ENCODE measurements at places on chromosomes 16 and 17.

- no peak for DNase-seq
These were observed 24.2 kb downstream of the SAP30BP start for GRCh38 chr17:75691371-75691791.

- DNase-seq, result no peak
These were observed 388.0 kb downstream of the WWOX start for GRCh38 chr16:78487471-78487870.

DNA sequence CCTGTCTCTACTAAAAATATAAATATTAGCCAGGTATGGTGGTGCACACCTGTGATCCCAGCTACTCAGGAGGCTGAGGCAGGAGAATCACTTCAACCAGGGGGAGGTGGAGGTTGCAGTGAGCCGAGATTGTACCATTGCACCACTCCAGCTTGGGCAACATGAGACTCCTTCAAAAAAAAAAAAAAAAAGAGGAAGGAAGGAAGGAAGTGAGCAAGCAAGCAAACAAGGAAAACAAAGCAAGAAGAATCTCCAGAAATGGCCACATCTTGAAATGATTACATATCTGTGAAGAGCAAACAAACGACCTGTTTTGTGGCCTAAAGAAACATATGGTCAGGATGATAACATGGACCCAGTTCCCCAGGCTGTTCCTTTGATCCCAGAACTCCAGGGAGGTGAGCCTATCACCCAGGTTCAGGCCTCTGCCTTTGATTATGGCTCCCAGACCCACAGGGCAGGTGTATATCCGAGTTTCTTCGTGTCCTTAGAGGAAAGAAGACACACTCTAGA is 8.9 kb downstream of the ACOX1 start:
- no peak for DNase-seq

DNA sequence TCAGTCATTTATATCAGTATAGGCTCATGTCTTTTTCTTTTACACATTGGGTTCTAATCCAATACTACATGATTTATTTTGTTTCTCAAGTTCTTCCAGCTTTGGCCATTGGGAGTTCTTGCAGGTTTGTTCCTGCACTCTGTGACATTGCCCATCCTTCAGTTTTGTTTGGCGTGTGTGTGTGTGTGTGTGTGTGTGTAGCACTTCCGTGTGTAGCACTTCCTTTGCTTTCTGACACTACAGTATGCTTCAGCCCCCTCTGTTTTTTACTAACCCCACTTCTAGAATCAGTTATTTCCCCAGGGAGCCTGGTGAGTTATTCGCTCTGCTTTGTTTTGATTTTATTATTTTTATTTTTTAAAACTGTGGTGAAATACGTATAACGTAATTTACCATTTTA is 75.6 kb upstream of the LGALS9 start:
- DNase-seq, result no peak

GRCh38 chr16:13621639-13622038 is 298.3 kb upstream of the ERCC4 start:
- no peak for DNase-seq

GRCh38 chr16:73915140-73915539 is 381.5 kb upstream of the PSMD7 start:
- DNase-seq, result no peak

GRCh38 chr17:7396147-7396546 is 1.8 kb upstream of the PLSCR3 start:
- DNase-seq, result no peak

DNA sequence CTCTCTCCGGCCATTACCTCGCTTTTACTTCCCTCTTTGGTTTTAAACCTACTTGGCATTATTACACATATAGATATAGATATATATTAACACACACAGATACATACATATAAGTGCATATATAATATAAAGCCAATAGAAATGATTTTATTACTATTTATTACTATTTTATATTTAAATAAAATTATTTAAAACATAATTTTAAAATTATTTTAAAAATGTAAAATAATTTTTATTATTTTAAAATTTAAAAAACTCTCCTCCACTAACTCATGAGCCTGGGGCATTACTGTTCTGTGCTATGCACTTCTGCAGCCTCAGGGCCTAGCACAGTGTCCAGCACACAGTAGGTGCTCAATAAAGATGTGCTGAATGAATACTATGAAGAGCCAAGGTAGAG is 200.9 kb downstream of the SLC39A11 start:
- no peak for DNase-seq

- no peak for DNase-seq
These were observed 271.0 kb downstream of the GRIN2A start for GRCh38 chr16:9911231-9911630.

GRCh38 chr17:79541056-79541850 is 69.6 kb downstream of the RBFOX3 start:
- DNase-seq, result no peak

- DNase-seq, result no peak
These were observed 25.7 kb downstream of the PHKB start for GRCh38 chr16:47486856-47487255.

GRCh38 chr17:13385481-13385911 is 216.2 kb downstream of the HS3ST3A1 start:
- DNase-seq, result peak; percentile 7

- no peak for DNase-seq
These were observed 67.1 kb downstream of the MGAT5B start for GRCh38 chr17:76935331-76935730.

DNA sequence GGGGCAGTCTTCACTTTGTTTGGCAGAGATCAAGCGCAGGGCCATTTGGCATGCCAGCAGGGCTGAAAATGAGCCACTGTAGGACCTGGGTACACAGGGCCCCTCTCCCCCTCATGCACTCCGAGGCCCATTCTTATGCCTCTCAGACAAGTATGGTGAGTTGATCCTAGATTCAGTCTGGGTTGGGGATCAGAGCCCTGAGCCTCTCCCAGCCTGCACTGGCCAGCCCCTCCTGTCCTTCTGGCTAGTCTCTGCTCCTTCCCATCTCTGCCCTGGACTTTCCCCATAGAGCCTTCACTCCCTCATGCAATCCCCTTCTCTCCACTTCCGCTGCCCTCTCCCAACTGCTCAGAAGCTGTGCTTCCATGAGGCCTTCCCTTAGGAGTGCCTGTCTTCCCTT is 31.0 kb downstream of the SMARCE1 start:
- DNase-seq, result no peak

DNA sequence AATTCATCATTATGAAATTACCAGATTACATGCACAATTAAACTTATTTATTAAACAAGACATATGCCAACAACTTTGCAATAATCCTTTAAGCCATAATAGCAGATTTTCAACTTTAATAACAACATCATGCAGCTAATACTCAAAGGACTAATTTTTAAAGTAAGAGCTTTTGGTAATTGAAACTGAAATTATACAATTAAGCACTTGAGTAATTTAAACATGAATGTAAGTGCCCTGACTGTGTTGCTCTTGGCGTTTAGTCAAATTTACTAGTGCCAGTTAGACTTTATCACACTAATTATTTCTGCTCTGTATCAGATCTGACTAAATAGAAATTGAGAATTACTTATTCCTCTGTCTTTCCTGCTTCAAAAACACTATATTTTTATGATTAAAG is 46.8 kb upstream of the PSMD7 start:
- no peak for DNase-seq

DNA sequence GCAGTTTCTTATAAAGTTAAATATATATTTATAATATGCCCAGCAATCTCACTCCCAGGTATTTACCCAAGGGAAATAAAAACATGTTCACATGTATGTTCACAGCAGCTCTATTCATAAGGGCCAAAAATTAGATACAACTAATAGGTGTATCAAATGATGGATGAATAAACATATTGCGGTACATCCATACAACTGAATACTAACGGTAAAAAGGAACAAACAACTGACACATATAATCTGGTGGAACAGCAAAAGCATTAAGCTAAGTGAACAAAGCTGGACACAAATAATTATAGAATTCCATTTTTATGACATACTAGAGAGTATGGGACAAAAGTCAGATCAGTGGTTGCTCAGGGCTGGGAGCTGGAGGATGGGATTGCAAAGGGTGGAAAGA is 74.7 kb downstream of the CACNG1 start:
- no peak for DNase-seq

- DNase-seq, result peak; percentile 36
These were observed 9.9 kb downstream of the CMTM2 start for GRCh38 chr16:66588981-66589713.

- no peak for DNase-seq
These were observed 95.2 kb upstream of the AXIN2 start for GRCh38 chr17:65656390-65657250.

GRCh38 chr16:1754204-1754603 is 17.1 kb downstream of the NME3 start:
- no peak for DNase-seq

DNA sequence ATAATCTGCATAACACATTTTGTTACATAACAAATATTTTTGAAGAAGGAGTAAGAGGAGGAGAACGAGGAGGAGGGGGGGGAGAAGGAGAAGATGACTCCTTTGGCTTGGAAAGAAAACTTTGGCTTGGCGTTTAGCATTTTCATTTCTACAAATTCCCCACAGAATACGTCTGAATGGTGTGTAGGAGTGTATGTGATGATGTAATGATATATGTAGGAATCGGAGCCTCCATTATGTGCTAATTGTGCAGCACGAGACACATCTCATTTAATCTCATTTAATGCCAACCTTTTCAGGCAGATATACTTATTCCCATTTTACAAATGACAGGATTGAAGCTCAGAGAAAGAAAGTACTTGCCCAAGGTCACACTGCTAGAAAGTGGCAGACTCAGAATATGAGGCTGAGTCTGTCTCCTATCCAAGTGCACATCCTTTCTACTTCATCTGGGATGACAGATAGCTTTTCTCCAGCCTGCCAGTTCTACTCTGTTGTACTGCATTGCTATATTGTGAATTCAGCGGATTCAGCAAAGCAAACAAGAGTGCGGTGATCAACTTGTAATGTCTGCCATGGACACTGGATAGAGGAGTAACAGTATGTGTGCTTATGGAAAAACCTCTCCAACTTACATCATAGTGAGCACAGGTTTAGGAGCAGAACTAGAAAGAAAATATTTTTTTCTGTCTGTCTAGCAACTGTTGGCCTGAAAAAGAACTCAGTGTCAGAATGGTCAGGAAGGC is 10.4 kb upstream of the SLC47A2 start:
- DNase-seq, result no peak

DNA sequence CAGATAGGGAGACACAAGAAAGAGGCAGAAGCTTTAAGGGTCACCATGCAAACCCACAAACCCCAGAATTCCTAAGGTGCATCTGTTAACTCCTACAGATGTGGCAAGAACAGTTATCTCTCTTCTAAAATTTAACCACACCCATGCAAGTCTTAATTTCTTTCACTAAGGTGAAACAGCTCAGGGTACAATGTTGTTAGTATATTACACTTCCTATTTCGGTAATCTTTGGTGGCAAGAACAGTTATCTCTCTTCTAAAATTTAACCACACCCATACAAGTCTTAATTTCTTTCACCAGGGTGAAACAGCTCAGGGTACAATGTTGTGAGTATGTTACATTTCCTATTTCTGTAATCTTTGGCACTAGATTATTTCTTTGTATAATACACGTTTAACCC is 6.6 kb downstream of the CCL23 start:
- no peak for DNase-seq

- DNase-seq, result no peak
These were observed 78.8 kb upstream of the CRHR1 start for GRCh38 chr17:45705123-45706009.

Data from endothelial cell (in vitro differentiated cells).